CD4-positive, alpha-beta T cell treated with Interleukin-6 at 100 ng/mL for 8 hours (primary cell): ENCODE measurements at places on chromosomes 3 and 15.

DNA sequence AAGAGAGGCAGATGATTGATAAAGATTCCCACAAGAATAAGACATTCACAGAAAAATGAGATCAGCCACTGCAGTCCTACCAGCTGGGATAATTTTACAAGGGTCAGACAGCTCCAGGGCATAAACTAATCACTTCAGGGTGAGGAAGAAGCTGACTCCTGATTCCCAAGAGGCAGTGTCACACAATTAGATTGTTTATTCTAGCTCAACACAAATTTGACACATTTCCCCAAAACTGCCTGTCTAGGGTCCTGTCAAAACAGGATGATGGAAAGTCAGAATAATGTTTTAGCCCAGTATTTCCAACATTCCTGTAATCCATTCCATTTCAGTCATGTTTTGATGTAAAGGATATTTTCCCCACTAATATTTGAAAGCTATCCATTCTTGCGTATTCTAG lies 110.8 kb downstream of the TNIK start:
- DNase-seq, result no peak

DNA sequence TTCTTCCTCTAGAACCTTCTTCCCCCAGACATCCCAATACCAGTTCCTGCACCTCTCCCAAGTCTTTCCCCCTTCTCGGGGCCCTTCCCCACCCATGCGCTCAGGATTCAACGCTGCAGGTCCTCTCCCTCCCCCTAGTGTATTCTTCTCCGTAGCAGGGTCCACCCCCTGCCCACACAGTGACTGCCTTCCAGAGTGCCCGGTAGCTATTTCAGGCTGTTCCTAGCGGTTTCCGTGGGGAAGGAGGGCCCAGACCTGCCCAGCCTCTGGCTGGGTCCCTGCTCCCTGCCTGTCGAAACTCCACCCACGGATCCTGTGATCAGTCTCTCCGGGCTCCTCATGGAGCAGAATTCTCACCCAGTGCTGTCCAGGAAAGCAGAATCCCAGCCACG lies 45.2 kb upstream of the SEC61A1 start:
- DNase-seq, result no peak

- DNase-seq, result no peak
Observed at GRCh38 chr3:190018460-190018859, 102.2 kb downstream of the P3H2 start.

DNA sequence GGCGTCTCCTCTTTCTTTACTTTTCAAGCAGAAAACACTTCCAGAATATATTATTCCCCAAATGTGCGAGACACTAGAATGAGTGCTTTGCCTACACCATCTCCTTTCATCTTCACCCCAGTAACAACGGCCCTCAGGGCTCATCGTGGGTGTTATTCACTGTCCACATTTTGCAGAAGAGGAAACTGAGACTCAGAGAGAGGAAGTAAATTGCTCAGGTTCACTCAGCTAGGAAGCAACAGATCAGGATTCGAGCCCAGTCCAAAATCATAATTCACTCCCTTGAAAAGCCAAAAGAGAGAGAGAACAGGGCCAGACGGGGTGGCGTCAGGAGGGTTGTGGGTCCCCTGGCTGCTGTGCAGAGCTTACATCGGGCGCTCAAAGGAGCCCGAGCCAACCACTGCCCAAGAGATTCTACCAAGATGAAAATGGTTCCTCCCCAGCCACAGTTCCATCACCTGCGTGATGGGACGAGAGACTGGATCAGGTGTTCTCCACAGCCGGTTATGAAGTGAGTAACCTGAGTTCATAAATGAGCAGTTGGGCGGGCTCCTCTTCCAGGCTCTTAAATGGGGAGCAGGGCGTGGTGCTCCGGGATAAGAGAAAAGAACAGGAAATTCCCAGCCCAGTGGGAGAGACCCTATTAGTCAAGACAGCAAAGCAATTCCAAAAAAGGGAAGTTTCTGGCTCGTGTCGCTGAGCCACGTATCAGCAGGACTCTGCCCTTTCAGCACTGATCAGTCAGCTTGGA lies 48.6 kb upstream of the FLNB start:
- DNase-seq, result no peak

GRCh38 chr3:5690490-5690889 lies 503.0 kb downstream of the EDEM1 start:
- DNase-seq, result no peak

DNA sequence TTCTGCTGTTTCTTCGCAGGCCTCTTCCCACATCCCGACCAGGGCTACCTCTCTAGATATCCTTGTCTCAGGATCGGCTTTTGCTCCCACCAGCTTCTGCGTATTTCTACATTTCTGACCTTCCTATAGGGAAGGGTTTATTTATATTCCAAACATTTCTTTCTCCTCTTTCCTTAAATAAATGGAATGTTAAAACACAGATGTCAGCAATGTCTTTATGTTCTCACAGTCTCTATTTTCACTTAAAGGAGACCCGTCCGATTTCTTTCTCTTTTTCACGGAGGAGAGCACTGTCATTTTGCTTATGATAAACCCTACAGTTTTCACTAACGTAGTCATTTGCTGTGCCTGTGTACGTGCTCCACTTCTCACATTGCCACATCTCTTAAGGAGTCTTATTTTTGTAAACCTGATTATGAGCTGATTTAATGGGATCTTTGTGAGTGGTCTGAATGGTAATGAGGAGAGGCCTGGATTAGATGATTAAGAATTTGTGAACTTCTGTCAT lies 630 bp downstream of the KIF15 start:
- no peak for DNase-seq

DNA sequence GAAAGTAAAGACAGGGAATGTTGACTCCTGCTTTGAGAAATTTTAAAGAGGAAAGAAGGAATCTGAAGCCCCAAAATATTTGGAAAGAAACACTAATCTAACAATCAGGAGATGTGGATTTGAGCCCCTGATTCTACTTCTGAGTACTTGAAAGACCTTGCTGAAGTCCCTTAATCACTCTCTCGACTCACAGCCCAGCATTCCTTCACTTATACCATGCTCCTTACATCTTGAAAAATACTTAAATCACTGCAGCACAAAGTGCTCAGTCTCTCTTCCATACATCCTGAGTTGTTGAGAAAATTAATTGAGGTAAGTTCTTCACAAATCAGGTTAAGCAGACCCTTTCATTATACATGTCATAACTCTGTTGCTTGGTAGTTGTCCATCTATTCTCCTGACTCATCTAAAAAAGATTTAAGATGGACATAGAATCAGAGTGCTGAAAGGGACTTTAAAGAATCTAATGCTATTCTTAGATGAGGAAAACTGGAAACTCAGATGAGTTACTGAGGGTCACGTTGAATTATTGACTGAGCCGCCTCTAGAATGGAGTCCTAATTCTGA lies 72.8 kb upstream of the THSD4 start:
- no peak for DNase-seq

DNA sequence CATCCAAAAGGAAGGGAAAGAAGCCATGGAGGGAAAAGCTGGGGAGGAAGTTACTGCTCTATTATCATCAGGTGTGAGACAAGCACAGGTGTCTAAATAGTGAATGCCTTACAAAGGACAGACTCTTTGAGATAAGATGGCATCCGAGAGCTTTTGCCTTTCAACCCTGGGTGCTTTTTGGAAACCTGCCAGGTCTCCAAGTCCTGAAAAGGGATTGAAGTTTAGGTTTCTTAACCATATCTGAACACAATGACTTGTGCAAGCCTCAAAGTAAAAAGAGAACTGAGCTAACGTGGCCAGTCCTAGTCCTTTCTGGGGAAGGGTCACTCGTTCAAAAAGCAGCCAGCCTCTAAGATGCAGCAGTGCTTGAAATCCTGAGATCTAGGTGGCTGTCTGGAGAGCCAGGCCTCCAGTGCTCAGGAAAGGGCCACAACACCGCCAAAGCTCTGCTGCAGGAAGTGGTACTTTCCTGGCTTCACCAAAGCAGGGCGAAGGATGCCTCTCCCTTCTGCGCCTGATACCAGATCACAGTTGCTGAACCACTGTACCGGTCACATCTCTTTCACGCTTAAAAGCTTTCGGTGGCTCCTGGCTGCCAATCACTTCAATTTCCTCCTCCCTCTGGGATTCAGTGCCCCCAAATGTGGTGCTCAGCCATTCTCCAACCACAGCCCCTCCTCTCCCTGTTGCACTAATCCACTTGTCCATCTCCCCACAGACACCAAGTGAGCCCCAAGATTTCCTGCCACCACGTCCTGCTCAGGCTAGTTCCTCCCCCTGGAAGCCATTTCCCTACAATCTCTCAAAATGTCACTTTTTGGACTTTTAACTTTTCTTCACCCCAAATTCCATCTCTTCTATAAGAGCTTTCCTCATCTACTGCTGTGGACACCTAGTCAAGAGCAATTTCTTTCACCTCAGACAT lies 104.1 kb upstream of the LPP start:
- DNase-seq, result peak; percentile 39

GRCh38 chr3:157423337-157423736 lies 13.3 kb upstream of the PTX3 start:
- DNase-seq, result no peak

DNA sequence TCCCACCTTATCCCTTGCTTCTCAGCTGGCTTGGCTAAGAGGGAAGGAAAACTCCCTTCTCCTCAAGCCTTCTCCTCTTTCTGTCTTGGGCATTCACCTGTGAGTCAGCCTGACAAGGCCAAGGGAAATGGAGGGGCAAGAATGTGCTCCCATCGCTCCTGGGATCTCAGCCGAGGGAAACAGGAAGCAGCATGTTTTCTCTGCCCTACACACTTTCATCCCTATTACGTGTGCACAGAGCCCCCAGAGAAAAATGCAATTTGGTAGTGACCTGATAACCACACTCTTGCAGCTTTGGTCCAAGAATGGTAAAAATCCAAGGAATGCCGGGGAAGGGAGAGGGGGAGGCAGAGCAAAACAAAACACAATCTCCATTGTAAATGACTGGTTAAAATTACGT lies 32.9 kb upstream of the MTMR10 start:
- no peak for DNase-seq

DNA sequence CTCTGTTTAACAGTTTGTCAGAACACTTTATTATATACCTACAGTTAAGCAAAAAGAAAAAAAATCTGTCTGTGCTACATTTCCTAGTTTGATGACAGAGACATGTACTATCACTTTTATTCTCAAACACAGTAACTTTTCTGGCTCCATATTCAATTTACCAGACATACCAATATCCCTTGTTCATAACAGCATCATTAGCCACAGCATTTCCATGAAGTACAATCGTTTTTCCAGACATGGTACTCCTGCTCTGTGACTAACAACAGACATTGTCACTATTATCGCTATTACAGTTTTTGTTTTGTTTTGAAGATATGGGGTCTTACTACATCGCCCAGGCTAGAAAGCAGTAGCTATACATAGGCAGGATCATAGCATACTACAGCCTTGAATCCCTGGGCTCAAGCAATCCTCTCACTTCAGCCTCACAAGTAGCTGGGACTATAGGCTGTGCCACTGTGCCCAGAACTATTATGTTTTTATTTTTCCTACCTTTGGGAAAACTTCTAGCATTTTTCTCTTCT lies 14.5 kb downstream of the TFDP2 start:
- DNase-seq, result no peak

GRCh38 chr15:90075420-90076289 lies 26.6 kb downstream of the IDH2 start:
- no peak for DNase-seq

- no peak for DNase-seq
Observed at GRCh38 chr3:95151590-95151989, 1088.7 kb downstream of the NSUN3 start.

- no peak for DNase-seq
Observed at GRCh38 chr15:90876046-90876445, 7.7 kb downstream of the FURIN start.

DNA sequence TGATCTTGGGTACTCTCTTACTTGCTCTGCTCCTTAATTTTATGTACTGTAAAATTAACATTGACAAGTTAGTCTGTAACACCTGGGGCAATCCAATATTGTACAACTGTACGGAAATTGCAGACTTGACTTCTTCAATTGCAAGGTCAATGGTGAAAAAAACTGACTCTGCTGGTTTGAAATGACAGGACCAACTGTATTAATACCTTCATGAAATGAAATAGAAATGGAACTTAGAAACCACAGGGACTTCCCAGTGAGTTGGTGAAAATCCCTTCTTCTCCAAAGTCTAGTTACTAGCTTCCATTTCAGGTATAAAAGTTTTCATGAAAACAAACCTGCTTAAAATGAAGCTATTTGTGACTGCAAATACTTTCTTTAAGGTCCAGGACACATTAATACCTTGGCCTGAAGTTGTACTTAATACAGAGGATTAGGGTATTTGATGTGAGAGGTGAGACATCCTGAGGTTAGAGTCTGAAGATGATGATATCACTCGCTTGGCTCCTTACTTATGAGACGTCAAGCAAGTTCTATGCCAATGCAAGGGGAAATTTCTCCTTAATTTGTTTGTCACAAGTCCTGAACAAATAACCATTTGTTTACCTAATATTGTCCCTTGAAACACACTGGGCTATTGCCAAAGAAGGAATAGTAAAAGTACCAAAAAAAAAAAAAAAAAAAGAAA lies 226.2 kb upstream of the TP63 start:
- no peak for DNase-seq

- no peak for DNase-seq
Observed at GRCh38 chr15:83846847-83847246, 192.9 kb downstream of the ADAMTSL3 start.

DNA sequence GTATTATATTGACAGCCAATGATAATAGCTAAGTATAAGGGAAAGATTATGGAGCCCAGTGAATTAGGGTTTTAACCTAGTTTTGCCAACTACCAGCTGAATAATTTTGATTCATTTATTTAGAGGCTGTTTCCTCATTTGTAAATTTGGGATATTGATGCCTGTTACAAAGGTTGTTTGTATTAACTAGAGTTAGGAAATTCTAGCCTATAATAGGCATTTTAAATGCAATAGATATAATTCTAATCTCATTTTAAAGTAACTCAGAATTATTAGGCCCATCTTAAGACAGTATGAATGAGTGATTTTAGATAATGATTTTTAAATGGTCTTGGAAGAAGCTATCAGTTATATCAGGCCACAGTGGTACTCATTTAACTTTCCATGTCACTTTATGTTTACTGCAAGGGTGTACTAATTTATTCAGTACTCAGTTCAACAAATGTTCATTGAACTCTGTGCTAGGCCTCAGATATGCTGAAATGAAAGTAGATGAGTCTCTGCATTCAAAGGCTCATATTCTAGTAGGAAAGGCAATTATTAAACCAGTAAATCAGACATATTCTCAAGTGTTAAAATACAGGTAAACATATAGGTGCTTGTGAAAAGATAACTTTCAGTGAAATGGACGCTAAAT lies 200.8 kb downstream of the KLHL25 start:
- no peak for DNase-seq

- no peak for DNase-seq
Observed at GRCh38 chr15:62957130-62957529, 85.4 kb upstream of the TPM1 start.

- DNase-seq, result no peak
Observed at GRCh38 chr3:154182975-154183374, 61.8 kb downstream of the ARHGEF26 start.

DNA sequence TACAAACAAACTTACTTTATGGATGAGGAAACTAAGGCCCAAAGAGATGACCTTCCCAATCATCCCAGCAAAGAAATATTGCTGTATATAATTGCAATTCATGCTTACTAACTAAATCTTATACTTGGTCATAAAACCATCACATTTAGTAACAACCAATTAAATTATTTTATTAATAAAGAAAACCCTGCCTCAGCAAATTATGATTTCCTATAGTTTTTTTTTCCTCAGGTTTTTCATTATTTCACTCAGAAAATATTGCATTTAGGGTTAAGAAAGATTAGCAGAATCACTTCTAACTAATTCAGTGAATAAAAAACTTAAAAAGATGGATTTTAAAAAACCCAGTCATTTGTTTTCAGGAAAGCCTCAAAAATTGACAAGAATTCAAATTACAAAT lies 86.5 kb upstream of the GADL1 start:
- DNase-seq, result no peak
